NCI-H1092 treated with DMSO at 0.1 percent for 48 hours (cell line): ENCODE measurements at places on chromosomes 4 and X.

DNA sequence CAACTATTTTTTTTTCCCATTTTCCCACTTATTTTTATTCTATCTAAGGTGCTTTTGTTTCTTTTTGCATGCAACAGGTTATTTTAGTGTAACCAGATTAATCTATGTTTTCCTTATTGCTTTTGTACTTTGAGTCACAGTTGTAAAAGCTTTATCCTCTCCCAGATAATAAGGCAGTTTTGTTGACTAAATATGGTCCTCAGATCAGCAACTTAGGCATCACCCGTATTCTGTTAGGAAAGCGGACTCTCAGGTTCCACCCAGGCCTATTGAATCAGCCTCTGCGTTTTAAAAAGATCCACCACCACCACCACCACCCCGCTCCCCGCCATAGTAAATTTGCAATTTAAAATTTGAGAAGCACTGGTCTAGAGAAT is 58.6 kb upstream of the USP9X start:
- DNase-seq, result no peak

GRCh38 chrX:7110821-7111276 is 36.7 kb upstream of the STS start:
- no peak for DNase-seq

GRCh38 chrX:124862301-124862700 is 457.4 kb upstream of the TEX13C start:
- DNase-seq, result no peak

GRCh38 chr4:78024085-78024484 is 33.0 kb upstream of the FRAS1 start:
- no peak for DNase-seq

DNA sequence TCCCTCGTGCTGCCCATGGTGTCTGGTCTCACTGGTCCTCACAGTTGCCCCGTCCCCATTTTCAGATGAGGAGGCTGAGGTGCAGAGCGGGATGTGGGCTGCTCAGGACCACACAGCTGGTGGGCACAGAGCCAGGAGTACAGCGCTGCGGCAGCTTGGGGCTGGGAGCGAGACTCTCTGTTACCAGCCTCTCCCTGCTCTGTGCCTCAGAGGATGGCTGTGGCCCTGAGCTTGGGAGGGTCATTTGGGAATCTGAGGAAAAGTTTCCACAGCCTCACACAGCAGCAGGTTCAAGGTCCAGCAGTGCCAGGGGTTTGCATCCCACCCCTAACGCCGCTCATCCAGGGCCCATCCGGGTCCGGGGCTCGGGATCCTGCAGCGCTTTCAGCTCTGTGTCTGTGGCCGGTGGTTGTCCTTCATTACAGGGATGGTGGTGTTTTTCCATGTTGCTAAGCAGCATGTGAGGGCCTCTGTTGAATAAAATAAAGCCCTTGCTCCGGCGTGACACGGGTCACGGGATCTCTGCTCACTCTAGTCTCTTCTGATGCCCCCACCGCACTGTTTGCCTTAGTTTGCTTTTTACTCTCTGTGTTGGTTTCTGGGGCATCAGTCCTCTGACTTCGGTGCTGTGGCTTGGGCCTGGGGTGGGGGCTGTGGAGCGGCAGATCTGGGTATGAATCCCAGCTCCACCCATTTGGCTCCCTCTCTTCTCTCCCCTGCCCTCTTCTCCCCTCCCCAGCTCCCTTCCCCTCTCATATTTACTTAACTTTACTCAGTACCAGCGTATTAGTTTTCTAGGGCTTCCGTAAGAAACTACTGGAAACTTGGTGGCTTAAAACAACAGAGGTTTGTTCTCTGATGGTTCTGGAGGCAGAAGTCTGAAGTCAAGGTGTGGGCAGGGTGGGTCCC is 6.5 kb downstream of the WFS1 start:
- no peak for DNase-seq

GRCh38 chr4:74279716-74280115 is 28.6 kb upstream of the EPGN start:
- no peak for DNase-seq

- no peak for DNase-seq
These were observed 63.4 kb upstream of the AP1S2 start for GRCh38 chrX:15918003-15918402.

DNA sequence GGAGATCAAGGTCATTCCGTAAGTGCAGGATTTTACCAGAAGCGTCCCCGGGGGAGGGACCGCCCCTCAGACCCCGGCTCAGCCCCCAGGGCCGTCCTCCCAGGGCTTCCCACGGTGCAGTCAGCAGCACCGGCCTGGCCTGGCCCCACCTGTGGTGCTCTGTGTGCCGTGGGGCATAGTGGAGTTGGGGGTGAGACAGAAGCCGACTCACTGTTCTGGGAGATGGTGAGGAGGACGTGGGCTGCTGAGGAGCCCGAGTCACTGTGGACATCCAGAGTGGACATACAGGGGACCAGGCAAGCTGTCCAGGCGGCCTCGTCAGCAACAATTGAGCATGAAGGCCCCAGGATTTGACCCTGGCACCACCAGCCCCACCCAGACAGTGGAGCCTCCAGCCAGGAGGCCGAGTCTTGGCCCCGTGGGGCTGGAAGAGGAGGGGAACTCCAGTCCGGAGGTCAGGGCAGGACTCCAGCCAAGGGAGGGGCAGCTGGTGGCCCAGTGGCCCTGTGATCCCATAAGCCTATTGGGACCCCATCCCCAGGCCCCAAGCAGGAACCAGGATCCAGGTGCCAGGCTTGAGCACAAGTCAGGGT is 19.1 kb downstream of the ATP5ME start:
- no peak for DNase-seq

- DNase-seq, result no peak
These were observed 345.1 kb downstream of the ARHGAP10 start for GRCh38 chr4:148076964-148077363.

- DNase-seq, result no peak
These were observed 45.0 kb downstream of the NAF1 start for GRCh38 chr4:163121689-163122088.

DNA sequence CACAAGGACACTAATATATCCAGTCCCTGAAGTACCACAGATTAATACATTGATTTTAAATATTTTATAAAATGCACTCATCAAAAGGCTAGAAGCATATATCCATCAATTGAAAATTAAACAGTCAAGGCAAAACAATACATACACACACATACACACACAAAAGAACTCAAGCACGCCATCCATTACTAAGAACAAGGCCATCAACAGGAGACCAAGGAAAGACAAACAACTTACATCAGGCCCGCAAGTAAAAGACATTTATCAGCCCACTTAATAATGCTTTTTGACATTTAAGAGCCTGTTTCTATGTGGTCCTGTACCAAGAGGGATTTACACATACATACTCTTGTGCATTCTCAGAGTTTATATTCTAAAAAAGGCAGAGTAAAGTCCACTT is 50.0 kb upstream of the ZNF827 start:
- DNase-seq, result no peak

DNA sequence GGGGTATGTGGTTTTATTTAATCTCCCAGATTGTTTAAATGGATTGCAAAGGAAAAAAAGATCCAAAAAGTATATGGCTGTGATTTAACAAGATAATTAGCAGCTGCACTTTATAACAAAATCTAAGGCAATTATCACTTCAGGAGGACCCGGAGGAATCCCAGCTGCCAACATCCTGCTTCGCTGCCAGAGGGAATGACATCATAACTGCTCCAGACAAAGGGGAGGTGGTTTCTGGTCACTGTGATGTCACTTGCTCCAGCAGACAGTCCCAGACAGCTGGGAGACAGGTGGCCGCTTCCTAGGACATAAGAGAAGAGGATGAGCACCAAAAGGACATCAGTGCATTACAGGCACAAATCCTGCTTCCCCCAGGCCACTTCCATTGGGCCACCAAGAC is 371.0 kb downstream of the BCOR start:
- peak; percentile 5 for DNase-seq

DNA sequence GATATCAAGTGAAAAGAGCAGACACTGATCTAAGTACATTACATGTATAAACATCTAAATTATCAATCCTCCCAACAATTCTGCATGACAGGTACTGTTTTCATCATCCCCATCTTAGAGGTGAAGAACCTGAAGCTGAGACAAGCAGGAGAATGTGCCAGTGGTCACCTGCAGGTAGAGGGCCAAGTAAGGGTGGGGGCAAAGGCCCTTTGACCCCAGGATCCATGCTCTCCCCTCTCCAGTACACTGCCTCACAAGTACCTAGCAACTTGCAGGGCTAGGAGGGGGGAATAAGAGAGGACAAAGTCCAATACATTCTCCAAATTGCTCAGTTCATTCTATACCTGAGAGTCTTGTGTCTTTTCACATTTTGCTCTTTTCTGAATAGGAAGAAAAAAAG is 8.3 kb upstream of the MAP7D2 start:
- DNase-seq, result no peak

- DNase-seq, result no peak
These were observed 220.0 kb downstream of the SPCS3 start for GRCh38 chr4:176539785-176540175.

DNA sequence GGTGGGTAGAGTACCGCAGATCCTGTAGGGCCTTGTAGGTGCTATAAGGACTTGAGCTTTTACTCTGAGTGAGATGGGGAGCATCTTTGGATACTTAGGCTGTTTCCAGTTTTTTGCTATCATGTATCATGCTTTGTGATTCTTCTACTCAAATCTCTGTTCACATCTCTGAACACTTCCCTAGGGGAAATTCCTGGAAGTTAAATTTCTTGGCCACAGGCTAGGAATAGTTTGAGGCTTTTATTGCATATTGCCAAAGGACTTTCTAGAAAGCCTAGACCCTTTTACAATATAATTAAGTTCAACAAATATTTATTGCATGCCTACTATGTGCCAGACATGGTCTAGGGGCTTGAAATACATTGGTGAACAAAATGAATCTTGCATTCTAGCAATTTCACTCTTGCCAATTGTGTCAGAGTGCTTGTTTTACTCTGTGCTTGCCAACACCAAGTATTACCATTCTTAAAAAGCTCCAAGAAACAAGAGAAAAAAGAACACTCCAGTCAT is 4.1 kb upstream of the PGRMC1 start:
- no peak for DNase-seq

- DNase-seq, result no peak
These were observed 20.0 kb upstream of the OTUD4 start for GRCh38 chr4:145200366-145200765.

DNA sequence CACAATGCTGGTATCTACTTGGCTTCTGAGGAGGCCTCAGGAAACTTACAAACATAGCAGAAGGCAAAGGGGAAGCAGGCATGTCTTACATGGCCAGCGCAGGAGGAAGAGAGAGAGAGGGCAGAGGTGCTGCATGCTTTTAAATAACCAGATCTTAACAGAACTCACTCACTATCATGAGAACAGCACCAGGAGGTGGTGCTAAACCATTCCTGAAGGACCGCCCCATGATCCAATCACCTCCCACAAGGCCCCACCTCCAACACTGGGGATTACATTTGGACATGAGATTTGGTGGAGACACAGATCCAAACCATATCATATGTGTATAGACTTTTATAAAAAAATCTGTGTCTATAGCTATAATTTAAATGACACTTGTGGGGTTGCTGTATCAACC is 48.6 kb upstream of the ERVMER34-1 start:
- DNase-seq, result no peak

- DNase-seq, result no peak
These were observed 27.5 kb upstream of the HERC5 start for GRCh38 chr4:88429401-88429800.

GRCh38 chr4:126247409-126247808 is 932.7 kb downstream of the FAT4 start:
- no peak for DNase-seq

DNA sequence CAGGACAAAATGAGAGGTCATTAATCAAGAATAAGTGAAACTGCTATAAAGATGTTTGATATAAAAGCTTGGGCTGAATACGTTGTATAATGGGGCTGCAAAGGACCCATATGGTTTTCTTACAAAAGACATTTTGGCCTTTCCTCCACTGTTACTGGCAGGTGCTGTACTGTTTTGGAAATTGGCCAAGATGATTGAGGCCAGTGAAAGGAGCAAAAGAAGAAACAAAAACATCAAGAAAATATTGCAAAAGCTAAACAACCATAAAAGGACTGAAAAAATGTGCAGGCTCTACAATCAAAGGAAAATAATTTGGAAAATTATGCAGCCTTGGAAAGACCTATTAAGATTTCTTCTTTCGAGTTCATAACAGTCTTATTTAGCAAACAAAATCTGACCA is 222.2 kb upstream of the PPP1R2C start:
- no peak for DNase-seq

- no peak for DNase-seq
These were observed 1199.1 kb downstream of the ADGRL3 start for GRCh38 chr4:62399242-62399641.

DNA sequence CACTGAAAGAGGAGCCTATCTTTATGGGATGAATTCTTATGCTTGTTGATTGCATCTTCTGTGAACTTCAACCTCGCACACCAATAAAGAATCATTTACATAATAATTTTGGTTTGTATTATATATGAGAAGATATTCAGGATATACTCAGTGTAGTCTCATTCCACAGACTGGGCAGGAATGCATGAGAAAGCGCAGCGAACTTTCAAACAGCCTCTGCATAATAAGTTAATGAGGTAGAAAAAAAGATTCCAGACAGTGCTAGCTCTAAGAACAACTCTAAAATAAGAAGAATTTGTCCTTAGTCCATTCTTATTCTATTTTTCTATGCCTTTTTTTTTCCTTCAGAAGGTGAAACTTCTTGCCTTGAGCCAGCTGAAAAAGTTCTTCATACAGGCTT is 224.3 kb upstream of the CTSO start:
- DNase-seq, result no peak

- DNase-seq, result peak; percentile 27
These were observed 92.4 kb downstream of the CXCL13 start for GRCh38 chr4:77697860-77698590.

GRCh38 chr4:85744950-85745349 is 270.0 kb downstream of the ARHGAP24 start:
- no peak for DNase-seq

DNA sequence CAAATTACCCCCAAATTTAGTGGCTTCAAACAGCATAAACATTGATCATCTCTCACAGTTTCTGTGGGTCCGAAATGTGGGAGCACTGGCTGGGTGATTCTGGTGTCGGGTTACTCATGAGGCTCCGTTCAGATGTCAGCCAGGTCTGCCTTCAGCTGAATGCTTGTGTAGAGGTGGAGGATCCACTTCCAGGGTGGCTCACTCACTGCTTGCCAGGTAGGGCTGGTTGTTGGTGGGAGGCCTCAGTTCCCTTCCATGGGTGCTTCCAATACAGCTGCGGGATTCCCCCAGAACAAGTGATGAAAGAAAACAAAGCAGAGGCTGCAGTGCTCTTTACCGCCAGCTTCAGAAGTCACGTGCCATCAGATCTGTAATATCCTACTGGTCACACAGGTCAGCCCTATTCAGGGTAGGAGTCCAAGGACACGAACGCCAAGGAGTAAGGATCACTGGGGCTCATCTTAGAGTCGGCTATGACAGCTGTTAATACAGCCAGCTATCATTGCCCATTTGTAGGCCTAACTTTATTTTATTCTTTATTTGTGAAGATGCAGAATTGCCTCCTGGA is 1.1 kb upstream of the SMIM43 start:
- no peak for DNase-seq

GRCh38 chr4:177322266-177322665 is 12.6 kb downstream of the NEIL3 start:
- DNase-seq, result no peak

- DNase-seq, result no peak
These were observed 44.8 kb upstream of the MTMR1 start for GRCh38 chrX:150648296-150648940.

- peak; percentile 12 for DNase-seq
These were observed 521.7 kb downstream of the PPARGC1A start for GRCh38 chr4:23368081-23368697.
